ENCODE measurements at places on chromosomes 13 and 19.

DNA sequence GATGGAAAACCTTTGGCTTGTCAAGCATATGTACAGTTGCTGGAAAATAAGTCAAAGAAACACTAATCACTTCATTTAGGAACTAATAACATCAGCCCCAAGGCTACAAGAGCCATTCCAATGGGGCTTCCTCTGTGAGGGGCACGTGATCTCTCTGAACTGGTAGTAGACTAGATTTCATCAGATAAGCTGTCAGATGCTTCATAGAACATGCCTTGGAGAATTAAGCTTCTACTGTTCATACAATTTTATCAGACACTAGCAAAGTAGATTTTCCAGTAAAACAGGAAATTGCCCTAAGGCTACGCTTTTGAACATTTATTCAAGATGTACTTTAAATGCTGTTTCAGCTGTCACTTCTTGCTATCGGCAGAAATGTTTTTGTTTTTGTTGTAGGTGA, 107.8 kb downstream of the EDNRB start:
- DNase-seq = no peak

- DNase-seq = no peak
Observed at GRCh38 chr13:68888832-68889231, 1218.8 kb upstream of the ATXN8OS start.

DNA sequence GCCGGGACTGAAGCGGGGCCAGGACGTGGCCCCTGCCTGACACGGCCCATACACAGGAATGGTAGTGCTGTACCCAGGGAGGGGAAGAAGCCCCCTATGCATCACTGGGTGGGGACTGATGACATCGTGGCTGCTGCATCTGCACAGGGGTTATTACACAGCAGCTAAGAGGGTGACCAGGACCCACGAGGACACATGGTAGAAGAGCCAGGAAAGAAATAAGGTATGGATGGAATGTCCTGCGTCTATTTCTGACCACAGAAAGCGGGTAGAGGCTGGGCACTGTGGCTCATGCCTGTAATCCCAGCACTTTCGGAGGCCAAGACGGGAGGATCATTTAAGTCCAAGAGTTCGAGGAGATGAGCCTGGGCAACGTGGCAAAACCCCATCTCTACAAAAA, 24.1 kb downstream of the DCAF15 start:
- DNase-seq = no peak

DNA sequence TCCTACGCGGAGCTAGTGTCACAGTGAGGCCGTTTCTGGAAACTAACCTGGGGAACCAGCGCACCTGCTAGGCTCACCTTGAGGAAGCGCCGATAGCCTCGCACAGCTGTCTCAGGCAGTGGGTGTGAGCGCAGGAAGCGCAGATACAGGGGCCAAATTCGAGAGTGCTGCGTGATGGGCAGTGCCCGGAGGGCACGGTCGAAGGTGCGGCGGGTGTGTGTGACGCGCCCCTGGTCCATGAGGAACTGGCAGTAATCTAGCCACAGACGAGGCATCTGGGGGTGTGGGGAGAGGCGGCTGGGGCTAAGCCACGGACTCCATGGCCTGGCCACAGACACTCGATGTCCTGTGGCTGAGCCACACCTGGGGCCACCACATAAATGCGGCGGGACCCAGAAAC, 2.2 kb downstream of the XAB2 start:
- DNase-seq = no peak

- DNase-seq = no peak
Observed at GRCh38 chr13:99064624-99065234, 86.9 kb upstream of the DOCK9 start.

DNA sequence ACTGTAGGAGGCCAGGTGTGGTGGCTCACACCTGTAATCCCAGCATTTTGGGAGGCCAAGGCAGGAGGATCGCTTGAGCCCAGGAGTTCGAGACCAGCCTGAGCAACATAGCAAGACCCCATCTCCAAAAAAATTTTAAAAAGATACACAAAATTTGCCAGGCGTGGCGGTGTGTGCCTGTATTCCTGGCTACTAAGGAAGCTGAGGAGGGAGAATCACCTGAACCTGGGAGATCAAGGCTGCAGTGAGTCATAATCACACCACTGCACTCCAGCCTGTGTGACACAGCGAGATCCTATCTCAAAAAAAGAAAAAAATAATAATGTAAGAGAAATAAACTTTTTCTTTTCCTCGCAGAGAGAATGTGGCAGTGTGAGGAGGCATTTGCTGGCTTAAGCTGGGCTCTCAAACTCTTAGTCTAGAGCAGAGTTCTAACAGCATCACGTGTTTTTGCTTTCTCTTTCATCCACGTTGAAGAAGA, 21.1 kb downstream of the FAM187B start:
- DNase-seq = no peak

- no peak for DNase-seq
Observed at GRCh38 chr13:48829536-48829935, 146.2 kb upstream of the FNDC3A start.

- DNase-seq = no peak
Observed at GRCh38 chr13:31786011-31786410, 46.7 kb downstream of the RXFP2 start.

DNA sequence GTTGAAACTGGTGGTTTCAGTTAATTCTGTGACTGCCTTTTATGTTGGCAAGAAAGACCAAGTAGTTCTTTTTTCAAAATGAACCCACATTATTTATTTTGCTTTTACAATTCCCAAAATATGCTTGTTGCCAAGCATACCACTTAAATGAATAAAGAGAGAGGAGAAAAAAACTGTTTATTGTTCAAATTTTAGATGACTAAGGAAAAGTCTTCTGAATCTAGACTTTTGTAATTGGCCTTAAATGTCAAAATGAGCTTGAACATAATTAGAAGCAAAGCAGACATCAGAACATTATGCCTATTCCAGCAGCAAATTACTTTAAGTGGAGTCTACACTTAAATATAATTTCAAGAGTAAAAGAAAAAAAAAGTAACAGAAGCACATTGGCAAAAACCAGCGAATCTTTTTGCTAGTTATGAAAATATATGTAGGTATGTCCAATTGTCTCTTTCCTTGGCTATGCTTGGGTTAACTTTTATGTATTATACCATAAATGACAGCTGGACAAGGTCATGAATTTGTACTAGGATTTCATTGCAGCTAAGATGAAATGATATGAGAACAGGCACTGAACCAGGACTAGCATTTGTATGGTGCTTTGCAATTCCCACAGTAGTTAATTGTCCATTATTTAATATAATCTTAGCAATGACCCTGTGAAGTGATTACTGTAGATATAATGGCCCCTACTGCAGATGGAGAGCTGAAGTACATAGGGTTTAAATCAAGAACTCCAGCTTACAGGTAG, 211.9 kb downstream of the NALCN start:
- no peak for DNase-seq

DNA sequence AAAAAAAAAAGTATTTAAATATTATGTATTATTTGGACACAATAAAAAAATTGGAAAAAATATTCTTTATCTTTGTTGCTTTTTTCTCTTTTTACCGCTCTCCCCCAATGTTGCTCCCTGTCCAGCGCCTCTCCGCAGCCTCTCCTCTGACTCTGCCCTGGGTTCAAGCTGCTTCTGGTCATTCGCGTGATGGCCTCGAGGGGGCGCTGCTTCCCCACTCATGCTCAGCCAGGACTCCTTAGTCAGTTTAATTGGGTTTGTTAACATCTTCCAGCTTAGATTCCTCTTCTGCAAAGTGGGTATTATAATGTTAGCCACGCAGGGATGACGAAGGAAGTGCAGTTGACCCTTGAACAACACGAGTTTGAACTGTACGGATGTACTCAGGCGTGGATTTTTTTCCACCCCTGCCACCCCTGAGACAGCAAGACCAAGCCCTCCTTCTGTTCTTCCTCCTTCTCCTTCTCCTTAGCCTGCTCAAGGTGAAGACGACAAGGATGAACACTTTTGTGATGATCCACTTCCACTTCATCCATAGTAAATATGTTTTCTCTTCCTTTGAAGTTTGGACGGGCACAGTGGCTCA, 4.9 kb upstream of the NWD1 start:
- DNase-seq = no peak

- DNase-seq = no peak
Observed at GRCh38 chr13:108708921-108709320, 79.5 kb downstream of the MYO16 start.

DNA sequence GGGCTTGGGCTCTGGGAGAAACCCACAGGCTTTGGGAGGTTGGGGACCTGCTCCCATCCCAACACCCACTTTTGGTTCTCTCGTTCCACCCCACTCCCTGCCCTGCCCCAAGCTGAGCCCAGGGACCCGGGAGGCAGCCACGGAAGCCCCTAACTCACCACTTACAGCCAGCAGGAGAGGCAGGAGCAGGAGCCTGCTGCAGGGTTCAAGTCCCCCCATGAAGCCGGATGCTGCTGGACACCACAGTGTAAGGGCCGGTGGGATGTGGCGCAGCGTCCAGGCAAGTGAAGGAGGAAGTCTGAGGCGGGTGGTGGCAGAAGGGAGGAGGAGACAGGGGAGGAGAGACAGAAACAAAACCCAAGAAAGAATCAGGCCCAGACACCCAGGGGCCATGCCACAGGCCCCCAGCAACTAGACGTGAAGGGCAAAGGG, at the start of gene TYROBP:
TSS of gene TYROBP (minus strand) at position 286 of the 432 bp plus-strand sequence. CDS start at position 219, 67 bp downstream.
- DNase-seq = no peak

DNA sequence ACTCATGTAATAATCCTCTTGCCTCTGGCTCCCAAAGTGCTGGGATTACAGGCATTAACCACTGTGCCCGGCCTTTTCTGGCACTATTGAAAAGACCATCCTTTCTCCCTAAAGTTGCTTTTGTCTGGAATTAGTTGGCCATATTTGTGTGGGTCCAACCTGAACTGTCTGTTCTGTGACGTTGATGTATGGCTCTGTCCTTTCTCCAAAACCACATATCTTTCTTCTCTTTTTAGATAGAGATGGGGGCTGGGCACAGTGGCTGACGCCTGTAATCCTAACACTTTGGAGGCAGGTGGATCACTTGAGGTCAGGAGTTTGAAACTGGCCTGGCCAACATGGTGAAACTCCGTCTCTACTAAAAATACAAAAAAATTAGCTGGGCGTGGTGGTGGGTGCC, 17.9 kb downstream of the DNM2 start:
- DNase-seq = no peak

GRCh38 chr19:6022570-6023064, 44.7 kb upstream of the RANBP3 start:
- DNase-seq = no peak

GRCh38 chr19:7199613-7200533, 94.3 kb downstream of the INSR start:
- DNase-seq = no peak

DNA sequence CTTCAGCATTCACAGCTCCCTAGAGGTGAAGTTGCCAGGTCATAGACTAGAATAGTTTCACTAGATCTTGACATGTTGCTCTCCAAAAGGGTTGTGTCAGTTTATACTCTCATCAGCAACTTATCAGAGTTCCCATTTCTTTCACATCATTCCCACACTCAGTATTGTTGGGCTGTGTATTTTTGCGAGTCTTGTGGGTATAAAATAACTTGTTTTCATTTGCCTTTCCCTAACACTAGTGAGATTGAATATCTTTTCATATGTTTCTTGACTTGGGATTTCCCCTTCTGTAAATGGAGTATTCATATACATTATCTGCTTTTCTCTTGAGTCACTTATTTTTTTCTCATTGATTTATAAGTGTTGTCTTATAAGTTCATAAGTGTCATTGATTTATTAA, 55.2 kb upstream of the GPR183 start:
- DNase-seq = no peak

DNA sequence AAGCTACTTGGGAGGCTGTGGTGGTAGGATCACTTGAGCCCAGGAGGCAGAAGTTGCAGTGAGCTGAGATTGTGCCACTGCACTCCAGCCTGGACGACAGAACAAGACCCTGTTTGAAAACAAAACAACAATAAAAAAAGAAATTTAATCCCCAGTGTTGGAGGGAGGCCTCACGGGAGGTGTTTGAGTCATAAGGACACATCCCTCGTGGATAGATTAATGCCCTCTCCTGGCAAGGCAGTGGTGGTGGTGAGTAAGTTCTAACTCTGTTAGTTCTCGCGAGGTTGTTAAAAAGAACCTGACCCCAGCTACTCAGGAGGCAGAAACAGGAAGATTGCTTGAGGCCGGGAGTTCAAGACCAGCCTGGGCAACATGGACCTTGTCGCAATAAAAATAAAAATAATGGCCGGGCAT, 27.6 kb upstream of the SIN3B start:
- no peak for DNase-seq

DNA sequence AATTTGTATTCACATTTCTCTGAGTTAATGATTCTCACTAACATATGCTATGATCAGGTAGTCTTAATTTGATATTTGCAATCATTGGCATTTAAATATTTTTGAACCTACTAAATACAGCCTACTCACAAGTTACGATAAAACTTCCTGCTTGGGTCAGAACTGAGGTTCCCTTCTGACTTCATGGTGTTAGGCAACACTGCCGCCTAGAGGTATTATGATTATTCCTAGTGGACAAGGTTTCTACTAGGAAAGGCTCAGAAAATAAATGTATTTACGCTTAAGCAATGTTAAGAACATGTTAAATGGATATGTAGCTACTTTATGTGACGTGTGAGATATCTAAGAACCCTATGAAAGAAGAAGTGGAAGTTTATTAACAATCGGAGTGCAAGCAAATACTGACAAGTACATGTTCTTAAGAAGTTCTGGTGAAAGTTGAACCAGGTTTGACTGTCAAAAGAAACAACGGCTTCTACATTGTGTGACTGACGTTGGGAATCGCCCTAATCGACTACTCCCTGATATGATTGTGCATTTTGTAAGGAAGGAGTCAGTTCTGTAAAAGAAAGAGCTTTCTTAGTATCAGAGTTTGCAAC, 1395.8 kb downstream of the SLITRK5 start:
- DNase-seq = no peak

- peak; percentile 68 for DNase-seq
Observed at GRCh38 chr19:56091066-56091490, 30.0 kb downstream of the ZNF787 start.

DNA sequence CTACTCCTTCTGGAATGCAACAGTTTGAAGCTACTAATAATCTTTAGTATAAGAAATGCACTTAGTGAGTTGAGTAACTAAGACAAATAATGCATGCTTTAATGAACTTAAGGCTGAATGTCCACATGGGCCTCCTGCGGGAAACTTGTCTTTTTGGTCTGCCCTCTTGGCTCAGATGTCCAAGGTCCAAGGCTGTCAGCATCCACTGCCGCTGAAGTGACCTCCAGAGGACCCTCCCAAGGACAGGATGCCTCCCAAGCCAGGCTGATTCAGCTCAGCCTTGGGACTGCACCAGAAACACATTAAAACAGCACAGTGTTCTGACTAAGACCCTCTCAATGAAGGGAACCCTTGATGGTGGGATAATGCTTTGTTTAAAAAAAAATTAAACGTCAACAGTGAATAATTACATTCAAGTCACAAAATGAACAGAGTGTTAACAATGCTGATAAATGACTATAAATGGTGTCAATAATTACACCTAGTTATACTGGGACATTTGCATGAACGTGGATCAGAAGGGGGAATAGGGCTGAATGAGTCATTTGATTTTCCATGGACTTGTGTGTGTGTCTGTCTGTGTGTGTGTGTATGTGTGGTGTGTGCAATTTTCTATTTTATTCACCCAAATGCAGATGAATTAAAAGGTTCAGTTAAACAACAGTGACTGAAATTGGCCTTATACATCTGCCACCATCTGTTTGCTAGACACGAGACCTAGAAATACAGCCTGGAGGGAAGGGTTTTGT, 150.5 kb downstream of the COL4A1 start:
- no peak for DNase-seq

Measured in frontal cortex (tissue), 4 donors.